Vagina (tissue), 2 donors: ENCODE measurements at places on chromosomes 13 and 19. TPM values are rescaled to one million over a fixed set of nuclear protein-coding genes. Genes with fewer than 3 reads are reported as not detected.

The ZNF563 gene
- total RNA-seq: 1.5 TPM

The SIX5 gene
- 20.6 TPM for total RNA-seq

The PTGER1 gene
- total RNA-seq: not detected

GRCh38 chr13:44053208-44053607 is 173.5 kb downstream of the LACC1 start:
- no peak for DNase-seq
- H3K4me1 ChIP-seq: peaks cover 6% of the 10 kb centered on the region
- H3K36me3 ChIP-seq: no peaks in the 10 kb centered on the region
- peak overlapping the region; percentile 4 for H3K4me3 ChIP-seq

- H3K36me3 ChIP-seq: no peaks in the 10 kb centered on the region
- no peaks in the 10 kb centered on the region for H3K27me3 ChIP-seq
- DNase-seq: no peak
- no peak overlapping the region for H3K27ac ChIP-seq
- H3K4me1 ChIP-seq: peaks cover 3% of the 10 kb centered on the region
Observed at GRCh38 chr19:8532225-8532624, 18.3 kb upstream of the ZNF414 start.

GRCh38 chr19:55353803-55354697 is 469 bp downstream of the COX6B2 start:
- peaks cover 23% of the 10 kb centered on the region for H3K4me1 ChIP-seq
- no peak for DNase-seq
- H3K36me3 ChIP-seq: no peaks in the 10 kb centered on the region

DNA sequence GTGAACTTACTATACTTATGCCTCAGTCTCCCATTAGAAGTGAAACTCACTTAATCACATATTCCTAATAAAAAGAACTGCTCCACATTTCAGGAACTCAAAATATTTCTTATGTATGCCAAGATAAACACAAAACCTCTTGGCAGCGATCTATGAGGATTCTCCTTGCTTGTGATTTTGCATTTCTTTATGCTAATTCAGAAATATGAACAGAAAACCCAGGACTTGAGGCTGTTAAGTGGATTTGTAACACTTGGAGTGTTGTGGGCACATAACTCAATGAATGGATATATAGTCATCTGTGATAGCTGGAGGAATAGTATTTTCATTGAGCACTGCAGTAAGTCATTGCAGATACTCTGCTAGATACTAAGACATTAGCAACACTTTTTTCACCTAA is 5.6 kb upstream of the KATNAL1 start:
- H3K4me3 ChIP-seq: no peak overlapping the region
- no peaks in the 10 kb centered on the region for H3K27me3 ChIP-seq
- no peak for DNase-seq
- no peaks in the 10 kb centered on the region for H3K36me3 ChIP-seq
